AG09309 (cell line): ENCODE measurements at places on chromosomes 3 and 15.

DNA sequence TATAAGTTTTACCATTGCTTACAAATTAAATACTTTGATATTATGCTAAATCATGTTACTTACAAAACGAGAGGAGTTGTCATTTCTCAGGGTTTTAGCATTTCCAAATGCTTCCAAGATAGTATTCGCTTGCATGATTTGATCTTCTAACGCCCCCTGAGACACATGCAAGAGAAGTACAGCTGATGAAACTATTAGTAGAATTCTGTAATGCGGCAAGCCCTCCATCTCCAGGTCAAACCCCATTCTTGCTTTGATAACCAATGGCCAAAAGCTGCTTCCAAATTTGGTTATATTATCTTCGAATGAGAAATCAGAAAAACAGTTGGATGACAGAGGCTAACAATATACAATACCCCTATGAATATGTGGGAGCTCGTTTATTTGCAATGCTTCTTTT, 14.7 kb downstream of the MYH15 start:
- DNase-seq, result no peak

DNA sequence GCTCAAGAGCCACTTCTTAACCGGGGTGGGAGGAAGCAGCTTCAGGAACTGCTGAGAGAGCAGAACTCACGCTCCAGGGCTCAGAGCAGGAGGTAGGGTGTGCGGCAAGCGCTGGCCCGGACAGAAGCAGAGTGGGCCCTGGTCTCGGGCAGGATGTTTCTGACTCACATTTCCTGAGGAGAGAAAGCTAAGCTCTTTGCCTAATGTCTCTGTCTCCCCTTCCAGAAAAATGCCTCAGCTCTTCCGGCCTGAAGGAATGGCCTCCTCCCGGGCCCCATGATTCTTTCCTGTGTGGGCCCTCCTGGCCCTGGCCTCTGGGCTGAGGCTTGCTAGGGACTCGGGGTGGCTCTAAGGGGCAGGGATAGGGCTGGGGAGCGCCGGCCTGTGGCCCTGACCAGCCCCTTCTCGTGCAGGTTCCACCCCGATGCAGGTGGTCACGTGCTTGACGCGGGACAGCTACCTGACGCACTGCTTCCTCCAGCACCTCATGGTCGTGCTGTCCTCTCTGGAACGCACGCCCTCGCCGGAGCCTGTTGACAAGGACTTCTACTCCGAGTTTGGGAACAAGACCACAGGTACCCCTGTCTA, 4.1 kb upstream of the STAB1 start:
- peak; percentile 20 for DNase-seq

- DNase-seq, result no peak
These were observed 561.2 kb upstream of the MDFIC2 start for GRCh38 chr3:70873686-70874085.

DNA sequence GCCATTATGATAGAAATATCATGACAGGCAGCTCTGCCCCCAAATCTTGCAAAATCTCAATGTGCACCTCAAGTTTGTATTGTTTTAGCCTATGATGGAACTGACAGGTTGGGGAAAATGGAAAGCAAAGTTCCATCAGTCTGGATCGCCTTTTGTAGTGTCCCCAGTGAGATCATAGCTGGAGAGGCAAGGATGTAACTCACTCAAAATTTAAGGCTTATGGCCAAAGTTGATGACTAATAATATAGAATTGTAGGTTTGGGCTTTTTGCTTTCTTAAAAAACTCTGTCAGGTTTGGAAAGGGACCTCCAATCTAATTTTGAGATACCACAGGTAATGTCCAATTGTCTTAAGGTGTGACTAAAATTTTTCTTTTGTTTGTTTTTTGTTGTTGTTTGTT, 1.4 kb upstream of the ACP3 start:
- no peak for DNase-seq

GRCh38 chr15:62847900-62848489, 194.6 kb upstream of the TPM1 start:
- DNase-seq, result no peak

- DNase-seq, result no peak
These were observed 299.2 kb upstream of the THRB start for GRCh38 chr3:24793896-24794295.

DNA sequence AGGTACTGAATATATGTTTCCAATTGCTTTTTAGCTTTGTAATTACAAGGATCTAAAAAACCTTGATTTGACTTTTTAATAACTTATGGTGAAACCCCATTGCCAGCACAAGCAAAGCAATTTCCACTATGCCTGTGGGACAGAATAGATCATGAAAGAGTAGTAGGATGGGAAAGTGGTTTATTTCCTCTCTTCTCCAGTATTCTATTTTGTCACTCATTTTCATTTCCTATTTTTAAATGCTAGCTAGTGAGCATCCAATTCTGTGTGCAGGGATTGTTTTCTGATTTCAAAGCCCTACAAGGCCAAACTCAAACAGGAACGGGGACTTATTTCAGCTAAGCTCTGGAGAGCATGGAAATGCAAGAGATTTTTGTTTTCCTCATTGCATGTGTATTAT, 132.0 kb upstream of the TGFBR2 start:
- no peak for DNase-seq

DNA sequence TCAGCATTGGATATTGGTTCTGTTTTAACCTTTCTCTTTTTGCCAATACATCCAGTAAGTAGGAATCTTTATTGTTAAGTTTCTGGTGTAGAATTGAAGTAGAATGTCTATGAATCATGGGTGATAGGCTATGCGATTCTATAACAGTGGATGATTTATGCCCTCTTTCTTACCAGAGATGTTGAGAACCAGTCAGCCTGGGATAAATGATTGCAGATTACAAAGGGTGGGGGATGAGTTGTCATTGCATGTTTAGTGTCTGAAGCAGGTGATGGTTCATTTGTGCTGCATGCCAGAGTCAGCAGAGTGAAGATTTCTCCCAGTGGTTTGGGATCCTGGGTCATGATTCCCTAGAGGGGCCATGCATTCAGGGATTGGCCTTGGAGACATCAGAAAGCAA, 14.3 kb downstream of the RETNLB start:
- DNase-seq, result no peak

GRCh38 chr15:89500397-89501270, 4.3 kb upstream of the RHCG start:
- DNase-seq, result no peak

GRCh38 chr3:115843206-115843605, 219.9 kb downstream of the GAP43 start:
- no peak for DNase-seq

- no peak for DNase-seq
These were observed 486.3 kb downstream of the ZIC1 start for GRCh38 chr3:147895509-147895908.

GRCh38 chr3:190677001-190677400, 163.1 kb downstream of the IL1RAP start:
- DNase-seq, result no peak

GRCh38 chr3:105905328-105905727, 36.5 kb upstream of the CBLB start:
- no peak for DNase-seq

DNA sequence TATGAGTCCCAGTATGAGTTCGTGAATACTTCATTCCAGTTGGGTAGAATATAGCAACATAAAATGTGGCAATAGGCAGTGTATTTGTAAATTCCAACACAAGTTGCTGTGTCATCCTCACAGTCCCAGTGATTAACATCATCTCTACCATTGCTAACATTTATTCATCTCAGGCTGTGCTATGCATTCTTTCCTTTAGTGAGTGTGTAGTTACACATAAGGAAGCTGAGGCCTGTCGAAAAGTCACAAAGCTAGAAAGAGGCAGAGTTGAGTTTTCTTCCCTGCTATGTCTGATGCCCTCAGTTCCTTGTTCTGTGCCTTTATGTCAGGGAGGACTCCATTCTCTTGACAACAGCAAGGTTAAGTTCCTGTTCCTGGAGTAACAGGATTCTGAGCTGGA, 96.4 kb downstream of the FNDC3B start:
- peak; percentile 66 for DNase-seq

GRCh38 chr15:90851940-90852339, 16.4 kb upstream of the FURIN start:
- DNase-seq, result no peak

GRCh38 chr3:119534296-119534695, 25.1 kb downstream of the CD80 start:
- DNase-seq, result no peak

DNA sequence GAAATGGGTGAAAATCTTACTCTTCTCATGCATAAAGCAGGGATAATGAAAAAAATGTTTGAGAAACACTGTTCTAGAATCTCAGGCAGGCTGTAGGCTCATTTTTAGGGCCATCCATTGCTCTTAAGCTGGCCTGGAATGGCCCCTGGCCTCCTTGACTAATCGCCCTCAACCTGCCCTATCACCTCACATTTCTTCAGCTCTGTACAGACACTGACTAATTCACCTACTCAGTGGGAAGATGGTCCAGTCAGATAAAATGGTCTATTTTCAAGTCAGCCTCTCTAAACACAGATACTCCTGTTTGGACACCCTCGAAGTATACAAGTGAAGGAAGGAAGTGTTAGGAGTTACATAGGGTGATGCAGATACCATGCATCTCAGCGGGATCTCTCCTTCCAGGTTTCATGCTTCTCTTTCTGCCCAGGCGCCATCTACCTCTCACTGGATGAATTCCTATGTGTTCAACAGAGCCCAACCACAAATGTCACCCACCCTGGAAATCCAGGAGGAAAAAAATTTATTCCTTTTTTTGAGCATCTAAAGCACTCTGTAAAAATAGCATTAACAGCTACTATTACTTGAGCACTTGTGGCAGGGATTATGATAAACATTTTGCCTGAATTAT, 12.1 kb downstream of the FMN1 start:
- DNase-seq, result no peak

DNA sequence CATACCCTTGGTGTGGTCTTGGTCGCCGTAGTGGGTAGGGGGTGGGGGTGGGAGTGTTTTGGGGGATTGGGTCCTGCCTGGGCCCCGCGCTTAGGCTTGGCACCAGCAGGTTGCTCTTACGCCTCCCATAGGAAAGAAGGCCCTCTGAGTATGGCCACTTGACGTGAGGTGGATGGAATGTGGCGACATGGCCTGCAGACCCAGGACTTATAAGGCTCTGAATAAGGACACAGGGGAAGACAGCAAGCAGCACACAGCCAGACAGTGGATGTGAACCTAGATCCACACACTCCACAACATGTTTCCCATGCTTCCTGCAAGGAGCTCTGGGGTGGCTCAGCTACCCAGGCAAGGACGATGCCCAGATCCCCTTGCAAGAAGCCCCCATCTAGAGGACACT, 12.4 kb downstream of the RBPMS2 start:
- no peak for DNase-seq

DNA sequence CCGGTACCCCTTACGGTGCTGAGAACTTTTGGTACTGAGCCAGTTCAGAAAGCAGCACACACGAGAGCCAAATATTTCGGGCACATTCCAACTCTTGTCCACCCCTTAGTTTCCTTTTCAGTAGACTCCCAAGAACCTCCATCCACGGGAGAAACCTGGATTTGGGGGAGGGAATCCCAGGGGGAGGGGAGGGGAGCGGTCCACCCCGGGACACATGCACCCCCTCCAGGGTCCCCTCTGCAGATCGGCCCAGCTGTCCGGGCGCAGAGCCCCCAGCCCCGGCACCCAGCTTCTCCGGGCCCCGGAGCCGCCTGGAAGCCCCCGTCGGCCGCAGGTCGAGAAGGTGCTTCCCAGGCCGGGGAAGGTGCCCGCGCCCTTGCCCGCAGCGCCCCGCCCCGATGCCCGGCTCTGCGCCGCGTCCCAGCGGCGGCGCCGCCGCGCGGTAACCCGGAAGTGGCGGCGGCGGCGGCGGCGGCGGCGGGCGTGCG, 455 bp upstream of the ABHD17C start:
- DNase-seq, result no peak

- DNase-seq, result no peak
These were observed 58.2 kb upstream of the SCN5A start for GRCh38 chr3:38707730-38708129.

GRCh38 chr3:84175449-84175848, 783.3 kb upstream of the CADM2 start:
- DNase-seq, result no peak

DNA sequence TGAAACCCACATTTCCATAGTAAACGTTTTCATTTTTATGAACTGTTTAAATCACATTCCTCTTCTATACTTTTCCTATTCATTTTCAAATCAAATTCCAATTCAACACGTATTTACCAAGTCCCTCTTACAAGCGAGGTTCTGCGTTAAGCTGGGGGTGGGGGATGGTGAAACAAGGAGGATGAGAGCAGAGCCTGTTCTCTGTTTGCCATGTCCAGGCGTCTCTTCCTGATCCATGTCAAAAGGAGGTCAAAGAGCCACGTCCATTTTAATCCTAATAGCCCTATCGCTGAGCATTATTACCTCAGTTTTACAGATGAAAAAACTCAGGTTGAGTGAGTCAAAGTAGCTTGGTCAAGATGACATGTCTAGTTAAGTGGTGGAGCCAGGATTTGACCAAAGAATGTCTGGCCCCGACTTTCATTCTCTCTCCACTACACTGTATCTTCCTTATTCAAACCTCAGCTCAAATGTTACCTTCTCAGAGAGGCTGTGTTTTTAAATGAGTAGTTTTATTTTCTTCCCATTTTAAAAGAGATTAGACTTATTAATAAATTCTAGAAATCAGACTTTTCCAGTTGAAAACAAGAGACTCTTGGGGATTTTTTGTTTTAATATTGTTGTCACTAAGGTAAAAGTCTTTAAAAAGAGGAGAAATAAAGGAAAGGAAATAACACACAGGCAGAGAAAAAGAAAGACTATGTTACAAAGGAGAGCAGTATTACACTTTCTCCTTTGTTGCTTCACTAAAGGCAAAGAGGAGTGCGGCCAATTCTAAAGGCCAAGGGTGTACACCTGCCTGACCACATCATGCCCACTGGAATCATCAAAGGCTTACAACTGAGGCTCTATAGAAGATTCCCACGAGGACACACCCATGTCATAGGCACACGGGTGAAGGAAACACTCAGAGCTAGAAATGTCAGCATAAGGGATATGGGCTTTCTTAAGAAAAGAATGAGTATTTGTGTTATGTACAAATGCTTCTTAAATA, 42.4 kb downstream of the MYO5A start:
- DNase-seq, result no peak

DNA sequence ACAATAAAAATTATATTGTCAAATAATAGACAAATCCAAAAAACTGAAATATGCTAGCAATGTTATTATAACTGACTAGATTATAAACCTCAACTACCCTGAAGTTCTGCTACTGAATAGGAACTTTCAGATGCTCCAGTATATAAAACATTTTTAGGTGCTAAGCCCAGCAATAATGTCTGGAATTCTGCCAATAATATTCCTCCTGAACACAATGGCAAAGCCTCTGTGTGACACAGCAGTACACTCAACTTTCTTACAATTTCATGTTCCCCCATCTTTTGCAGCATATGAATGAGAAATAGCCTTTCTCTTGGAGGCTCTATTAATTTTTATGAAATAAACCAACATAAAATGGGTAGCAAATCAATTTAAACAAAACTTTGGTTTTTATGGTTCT, 29.5 kb downstream of the ATOSA start:
- DNase-seq, result no peak

DNA sequence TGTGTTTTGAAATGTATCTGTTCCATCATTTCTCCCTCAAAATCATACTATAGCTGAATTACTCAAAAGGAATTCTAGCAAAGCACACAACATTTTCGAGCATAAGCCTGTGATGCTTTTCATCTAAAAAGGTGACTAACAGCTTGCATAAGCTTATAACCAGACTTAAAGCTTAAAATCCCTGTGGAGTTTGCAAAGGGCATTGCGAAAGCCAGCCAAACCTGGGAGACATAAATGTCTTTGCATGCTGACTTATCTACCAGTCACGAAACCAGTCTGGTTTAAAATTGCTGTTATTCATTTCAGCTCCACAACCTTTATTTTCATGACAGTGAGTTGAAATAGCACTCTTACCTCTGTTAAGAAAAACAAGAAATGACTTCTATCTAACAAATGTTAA, 35.6 kb upstream of the LIPC start:
- DNase-seq, result peak; percentile 97
